Activated effector memory CD4-positive, alpha-beta T cell treated with anti-CD3 and anti-CD28 coated beads, Interleukin-2, amount 50 U/mL, for 16 hours (primary cell): ENCODE measurements at places on chromosomes 5 and 9.

DNA sequence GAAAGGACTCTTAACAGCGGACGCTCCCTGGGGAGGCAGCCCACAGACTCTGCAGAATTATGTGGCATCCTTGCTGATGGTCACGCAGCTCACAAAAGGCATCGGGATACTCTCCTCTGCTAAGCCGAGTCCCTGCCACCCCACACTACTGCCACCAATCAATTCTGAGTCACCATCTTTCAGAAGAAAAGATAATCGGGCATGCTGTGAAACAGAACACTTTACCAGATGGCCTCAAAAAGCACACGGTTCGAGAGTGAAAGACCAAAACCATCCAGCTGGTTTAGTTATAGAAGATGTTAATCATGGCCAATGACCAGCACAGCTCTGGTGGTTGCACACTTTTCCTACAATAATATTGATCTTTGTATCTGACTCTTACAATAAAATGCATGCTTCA is 136.3 kb downstream of the MYO10 start:
- DNase-seq: no peak

DNA sequence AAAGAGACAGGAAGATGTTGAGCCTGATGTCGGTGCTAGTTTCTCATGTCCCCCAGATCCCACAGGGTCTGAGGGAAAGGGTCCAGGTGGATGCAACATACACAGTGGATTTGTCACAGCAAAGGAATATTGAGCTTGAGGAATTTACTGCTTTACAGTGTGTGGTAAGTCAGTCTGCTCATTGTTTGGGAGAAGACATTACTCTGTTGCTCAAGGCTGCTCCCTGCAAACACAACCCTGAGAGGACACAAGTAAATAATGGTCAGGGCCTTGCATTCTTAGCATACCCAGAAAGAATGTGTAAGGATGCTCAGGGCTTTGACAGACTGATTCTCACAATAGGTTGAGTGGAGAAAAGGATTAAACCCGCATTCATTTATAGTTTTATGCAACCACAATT is 7.3 kb upstream of the MAN2A1 start:
- DNase-seq: no peak

- DNase-seq: no peak
These were observed 50.2 kb upstream of the ZFAND5 start for GRCh38 chr9:72415163-72415562.

- no peak for DNase-seq
These were observed 108.7 kb downstream of the RXRA start for GRCh38 chr9:134434894-134435506.
